Activated CD8-positive, alpha-beta memory T cell treated with anti-CD3 and anti-CD28 coated beads for 1 hour (primary cell): ENCODE measurements at places on chromosomes 5 and 9.

DNA sequence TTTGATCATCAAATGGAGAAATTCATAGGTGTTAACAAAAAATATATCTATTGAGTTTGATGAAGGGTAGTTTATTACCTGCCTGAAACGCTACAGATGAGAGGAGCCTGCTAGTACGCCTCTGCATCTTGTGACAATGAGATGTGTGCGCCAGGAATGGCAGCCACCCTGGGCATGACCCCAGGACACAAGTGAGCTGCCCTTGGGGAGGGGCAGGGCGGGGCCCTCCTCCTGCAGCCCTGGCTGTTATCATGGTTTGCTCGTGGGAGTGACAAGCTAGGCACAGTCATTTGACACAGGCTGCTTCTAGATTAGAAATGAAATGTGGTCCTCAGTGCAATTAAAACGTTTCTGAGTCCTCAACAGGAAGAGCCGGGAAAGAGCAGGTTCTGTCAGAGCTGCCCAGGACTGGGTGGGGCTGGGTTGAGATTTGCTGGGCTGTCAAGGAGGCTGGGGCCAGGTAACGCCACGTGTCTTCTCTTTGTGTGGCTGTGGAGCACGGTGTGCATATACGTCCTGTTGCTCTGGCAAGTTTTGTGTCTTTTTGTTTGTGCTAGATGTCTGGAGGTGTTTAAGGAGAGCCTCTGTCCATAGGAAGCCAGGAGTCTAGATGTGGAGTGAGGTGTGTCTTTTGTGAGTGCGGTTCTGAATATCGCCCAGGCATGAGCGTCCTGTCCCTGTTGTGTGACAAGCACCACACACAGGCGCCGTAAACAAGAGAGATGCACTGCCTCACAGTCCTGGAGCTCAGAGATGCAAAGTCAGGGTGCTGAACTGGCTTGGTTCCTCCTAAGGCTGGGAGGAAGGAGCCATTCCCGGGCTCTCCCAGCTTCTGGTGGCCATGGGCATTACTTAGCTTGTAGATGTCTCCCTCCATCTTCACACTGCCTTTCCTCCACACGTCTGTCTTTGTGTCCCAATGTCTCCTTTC, 129.0 kb upstream of the IRX4 start:
- DNase-seq, result no peak

DNA sequence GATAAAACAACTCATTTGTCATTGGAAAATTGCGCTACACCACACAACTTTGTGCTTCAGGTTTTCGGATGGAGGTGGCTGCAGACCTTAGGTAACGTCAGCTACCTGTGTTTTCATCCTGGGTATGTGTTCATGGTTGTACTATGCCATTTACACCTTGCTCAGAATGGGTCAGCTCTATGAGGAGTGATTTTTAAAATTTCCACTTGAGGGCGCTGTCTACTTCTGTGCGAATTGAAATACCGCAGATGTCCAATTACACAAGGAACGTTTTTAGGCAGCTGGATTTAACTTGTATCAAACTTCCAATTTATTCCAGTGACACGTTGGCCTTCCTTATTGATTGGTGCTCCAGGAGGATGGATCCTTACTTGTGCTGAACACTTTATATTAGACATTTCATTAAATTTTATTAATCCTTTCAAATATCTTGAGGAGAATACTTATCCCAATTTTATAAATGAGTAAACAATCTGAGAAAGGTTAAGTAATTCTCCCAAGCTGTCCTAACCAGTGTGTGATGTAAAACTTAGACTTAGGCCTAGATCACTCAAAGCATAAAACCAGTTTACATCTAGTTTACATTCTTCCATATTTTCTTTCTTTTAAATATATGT, 23.4 kb downstream of the DMRTA1 start:
- DNase-seq, result no peak

DNA sequence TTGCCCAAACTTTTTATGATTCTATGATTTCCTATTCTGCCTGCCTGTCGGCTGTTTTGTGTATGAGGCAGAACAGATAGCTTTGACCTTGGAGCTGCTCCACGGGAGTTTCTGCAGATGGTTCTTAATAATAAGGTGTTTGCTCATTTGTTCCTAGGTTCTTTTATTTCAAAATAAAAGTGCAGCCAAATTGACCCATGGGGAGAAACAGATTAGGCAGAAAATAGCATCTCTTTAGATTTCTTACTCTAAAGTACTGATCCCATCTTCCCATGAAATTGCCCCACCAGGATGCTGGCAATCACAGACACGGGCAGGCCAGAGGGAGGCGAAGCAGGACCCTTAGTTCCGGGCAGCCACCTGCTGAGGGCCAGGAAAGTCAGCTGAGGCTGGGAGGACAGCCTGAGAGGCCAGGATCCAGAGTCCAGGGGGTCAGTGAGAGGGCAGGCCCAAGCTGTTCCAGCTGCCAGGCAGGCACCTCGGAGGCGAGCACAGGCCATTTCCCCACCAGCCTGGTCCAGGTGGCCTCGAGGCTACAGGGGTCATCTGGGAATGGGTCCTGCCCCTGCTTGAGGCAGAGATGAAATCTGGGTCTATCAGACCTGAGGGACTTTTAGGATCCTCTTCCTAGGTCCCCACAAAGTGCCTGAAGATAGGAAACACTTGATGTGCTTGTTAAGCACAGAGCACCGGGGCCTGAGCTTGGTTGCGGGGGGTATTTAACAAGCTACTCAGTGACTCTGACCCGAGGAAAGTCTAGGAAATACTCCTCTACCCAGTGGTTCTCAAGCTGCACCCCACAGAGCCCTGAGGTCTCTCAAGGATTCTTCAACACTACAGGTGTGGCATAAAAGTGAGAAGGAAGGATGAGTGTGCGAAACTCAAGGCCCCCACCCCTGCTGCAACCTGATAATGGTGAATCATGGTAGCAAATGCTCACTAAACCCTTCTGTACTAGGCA, 145.4 kb downstream of the CMYA5 start:
- no peak for DNase-seq

DNA sequence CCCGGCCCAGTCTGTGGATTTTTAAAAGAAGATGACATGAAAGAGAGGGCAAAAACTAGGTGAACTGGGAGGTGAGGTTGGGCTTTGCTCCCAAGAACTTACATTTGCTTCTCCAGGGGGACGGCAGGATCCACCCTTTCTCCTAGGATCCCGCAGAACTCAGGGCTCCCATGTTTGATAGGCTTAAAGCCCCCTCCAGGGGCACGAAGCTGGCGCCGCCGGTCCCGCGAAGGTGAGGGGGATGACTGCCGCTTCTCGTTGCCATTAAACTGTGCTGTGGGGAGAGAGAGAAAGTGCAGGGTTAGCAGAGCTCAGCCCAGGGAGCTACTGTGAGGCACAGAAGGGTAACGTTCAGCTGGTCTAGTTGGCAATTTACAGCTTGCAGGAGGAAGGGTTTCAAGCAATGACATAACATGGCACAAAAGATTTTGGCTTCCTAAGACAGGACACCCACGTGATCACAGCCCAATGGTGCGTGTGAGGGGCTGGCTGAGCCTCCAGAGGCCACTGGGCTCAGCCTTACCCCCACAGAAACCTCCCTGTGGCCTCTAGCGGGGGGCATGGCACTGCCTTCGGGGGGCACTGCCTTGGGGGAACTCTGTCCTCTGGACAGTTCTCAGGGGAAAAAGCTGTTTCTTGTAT, 52.0 kb upstream of the SLC25A51 start:
- no peak for DNase-seq

DNA sequence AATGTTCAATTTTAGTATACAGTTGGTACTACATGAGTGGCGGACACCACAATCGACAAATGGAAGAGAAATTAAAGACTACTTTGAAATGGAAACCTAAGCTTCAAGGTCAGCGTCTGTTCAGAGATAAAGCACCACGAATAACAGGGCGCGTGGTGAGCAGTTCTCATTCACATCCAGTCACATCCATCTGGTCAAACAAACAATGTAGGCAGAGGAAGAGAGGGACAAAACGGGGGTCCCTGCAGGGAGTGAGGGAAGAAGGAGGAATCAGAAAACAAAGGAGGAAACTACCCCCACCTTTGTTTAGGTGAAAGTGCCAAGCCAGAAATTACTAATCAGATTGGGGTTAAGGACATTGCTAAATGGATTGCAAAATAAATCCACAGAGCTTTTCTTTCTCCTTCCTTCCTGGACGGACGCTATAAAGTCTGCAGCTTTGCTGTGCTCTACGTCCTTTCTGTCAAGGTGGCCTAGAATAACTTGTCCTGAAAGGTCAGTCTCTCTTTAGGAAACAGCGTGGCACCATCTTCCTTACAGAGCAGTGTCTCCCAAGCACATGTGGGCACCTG, 138.6 kb downstream of the ENTREP1 start:
- no peak for DNase-seq

DNA sequence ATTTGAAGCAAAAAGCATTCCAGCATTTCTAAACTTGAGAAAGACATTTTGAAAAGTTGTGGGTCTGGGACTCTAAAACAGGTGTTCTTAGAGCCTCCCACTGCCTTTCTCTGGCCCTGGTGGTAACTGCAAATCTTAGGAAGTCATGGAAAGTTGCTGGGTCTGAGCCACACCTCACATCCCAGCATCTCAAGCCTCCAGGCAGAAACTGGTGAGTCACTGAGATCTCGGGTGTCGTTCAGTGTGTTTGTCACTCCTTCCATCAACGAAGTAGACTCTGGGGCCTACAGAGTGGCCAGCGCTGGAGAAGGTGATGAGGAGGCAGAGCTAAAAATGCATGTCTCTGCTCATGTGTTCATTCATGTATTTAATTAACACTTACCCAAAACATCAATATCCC, 59.6 kb upstream of the C5orf58 start:
- DNase-seq, result no peak

- DNase-seq, result no peak
Measured at GRCh38 chr5:145385276-145385675, 449.9 kb downstream of the PRELID2 start.

DNA sequence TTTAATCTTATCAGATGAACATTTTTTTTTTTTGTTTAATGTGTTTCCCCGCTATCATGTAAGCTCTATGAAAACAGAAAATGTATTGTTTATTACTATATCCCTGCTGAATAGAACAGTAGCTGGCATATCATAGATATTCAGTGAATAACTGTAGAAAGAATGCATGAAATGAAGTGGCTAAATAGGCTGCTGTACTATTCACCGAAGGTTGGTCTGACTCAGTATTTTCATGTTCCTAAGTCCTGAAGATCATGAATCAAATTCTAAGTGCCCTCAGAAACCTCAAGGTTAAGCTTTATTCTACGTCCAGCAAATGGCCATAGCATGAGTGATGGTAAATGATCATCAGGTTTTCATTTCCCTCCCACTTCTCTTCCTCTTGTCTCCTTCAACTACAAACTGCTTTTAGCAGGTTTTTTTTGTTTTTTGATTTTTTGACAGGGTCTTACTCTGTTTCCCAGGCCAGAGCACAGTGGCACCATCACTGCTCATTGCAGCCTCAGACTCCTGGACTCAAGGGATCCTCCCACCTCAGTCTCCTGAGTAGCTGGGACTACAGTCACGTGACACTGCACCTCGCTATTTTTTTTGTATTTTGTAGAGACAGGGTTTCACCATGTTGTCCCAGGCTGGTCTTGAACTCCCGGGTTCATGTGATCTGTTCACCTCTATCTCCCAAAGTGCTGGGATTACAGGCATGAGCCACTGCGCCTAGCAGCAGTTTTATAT, 19.1 kb upstream of the ZFAND5 start:
- no peak for DNase-seq

- DNase-seq, result peak; percentile 47
Measured at GRCh38 chr5:132466433-132467286, 23.9 kb downstream of the IRF1 start.

GRCh38 chr5:119385536-119386128, 29.8 kb downstream of the TNFAIP8 start:
- no peak for DNase-seq

- no peak for DNase-seq
Measured at GRCh38 chr5:27911216-27911615, 872.8 kb upstream of the CDH9 start.

GRCh38 chr5:9558319-9558965, 12.6 kb upstream of the SEMA5A start:
- no peak for DNase-seq

DNA sequence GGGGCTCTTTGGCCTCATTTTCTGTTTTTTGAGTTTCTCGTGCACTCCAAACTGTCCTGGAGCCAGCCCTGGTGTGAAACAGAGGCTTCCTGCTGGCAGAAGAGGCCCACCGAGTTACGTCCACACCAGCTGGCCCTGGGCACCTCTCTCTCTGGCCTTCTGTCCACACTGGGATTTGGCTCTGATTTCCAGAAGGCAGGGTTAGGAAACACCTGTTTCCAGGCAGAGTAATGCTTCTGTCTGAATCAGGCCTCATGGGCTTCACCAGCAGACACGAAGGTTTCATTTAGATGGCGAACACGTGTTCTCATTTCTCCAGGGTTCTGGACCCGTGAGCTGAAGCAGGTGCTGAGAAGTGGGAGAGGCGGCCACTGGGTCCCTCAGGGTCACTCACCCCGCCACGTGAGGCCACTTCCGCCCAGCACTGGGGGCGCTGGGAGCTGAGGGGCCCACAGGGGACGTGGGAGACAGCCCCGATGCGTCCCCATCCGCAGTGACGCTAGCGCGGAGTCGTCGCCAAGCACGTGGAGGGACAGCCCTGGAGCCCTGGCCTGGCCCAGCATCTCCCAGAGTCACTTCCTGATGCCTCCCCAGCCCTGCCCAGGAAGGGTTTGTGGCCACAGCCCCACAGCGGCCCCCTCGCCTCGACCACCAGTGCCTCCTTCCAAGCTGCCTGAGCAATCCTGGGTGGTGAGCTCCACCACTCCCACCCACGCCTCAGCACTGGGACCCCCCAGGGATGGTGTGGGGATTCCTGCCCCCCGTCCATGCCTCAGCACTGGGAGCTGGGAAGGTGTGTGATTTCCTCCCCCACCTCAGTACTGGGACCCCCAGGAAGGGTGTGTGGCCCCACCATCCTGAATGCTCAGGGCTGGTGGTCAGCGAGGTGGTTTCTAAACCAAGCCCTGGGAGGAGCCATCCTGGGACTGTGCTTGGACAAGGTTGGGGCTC, 4.9 kb upstream of the LRRC14B start:
- DNase-seq, result no peak

GRCh38 chr5:152329207-152329606, 75.9 kb downstream of the NMUR2 start:
- no peak for DNase-seq

GRCh38 chr5:58094031-58094430, 365.9 kb downstream of the PLK2 start:
- no peak for DNase-seq

- DNase-seq, result no peak
Measured at GRCh38 chr5:137461391-137462264, 37.5 kb downstream of the SPOCK1 start.

GRCh38 chr9:114677418-114677817, 4.6 kb downstream of the TEX48 start:
- DNase-seq, result no peak

GRCh38 chr5:155530046-155530445, 516.5 kb downstream of the KIF4B start:
- DNase-seq, result no peak

DNA sequence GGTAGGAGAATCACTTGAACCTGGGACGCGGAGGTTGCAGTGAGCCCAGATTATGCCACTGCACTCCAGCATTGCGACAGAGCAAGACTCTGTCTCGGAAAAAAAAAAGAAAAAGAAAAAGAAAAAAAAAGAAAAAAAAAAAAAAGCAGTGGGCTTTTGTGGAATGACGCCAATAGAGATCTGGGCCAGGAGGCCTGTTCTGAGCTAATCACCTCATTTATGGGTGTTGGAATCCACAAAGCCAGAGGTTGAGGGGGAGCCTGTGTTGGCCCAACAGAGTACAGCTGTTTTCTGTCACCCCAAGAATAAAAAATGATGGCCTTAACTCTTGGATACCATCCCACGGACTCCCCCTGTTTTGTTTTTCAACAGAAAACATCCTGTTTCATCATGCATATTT, 18.5 kb downstream of the OSTF1 start:
- DNase-seq, result no peak

- no peak for DNase-seq
Measured at GRCh38 chr9:93319992-93320500, 131.4 kb upstream of the FAM120A start.
